ENCODE measurements at places on chromosomes 4 and X.

GRCh38 chr4:173522160-173522950 lies 7.7 kb downstream of the HAND2 start:
- peak; percentile 26 for DNase-seq

DNA sequence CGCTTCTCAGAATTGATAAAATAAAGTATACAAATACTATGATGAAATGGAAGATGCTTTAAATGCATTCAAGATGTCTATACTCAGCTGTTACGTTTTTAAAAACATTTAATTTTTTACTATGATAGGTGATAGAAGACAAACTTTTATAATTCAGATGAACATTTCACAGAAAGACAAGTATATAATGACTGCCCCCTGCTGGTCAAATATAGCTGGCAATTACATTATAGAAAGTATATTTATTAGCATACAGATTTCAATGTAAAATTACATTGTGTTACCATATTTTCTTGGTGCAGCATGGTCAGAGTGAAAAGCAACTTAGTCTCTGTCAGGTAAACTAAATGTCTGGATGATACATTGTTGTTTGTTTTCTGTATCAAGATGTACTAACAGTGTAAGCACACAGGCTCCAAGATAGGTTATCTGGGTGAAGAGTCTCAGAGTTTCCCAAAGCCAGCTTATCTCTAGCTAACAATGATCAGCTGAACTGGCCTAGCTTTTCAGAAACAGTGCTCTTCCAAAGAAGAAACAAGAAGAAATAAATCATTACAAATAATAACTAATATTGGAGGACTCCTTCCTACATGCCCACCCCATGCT lies 54.1 kb downstream of the SRPX start:
- peak; percentile 9 for DNase-seq

DNA sequence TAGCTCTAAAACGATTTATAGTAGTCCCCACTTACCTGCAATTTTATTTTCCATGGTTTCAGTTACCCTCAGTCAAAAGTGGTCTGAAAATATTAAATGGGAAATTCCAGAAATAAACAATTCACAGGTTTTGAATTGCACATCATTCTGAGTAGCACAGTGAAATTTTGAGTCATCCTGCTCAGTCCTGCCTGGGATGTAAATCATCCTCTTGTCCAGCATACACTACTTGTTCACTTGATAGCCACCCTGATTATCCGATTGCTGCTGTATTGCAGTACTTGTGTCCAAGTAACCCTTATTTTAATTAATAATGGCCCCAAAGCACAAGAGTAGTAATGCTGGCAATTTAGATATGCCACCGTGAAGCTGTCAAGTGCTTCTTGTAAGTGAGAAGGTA lies 23.5 kb upstream of the BDH2 start:
- no peak for DNase-seq

DNA sequence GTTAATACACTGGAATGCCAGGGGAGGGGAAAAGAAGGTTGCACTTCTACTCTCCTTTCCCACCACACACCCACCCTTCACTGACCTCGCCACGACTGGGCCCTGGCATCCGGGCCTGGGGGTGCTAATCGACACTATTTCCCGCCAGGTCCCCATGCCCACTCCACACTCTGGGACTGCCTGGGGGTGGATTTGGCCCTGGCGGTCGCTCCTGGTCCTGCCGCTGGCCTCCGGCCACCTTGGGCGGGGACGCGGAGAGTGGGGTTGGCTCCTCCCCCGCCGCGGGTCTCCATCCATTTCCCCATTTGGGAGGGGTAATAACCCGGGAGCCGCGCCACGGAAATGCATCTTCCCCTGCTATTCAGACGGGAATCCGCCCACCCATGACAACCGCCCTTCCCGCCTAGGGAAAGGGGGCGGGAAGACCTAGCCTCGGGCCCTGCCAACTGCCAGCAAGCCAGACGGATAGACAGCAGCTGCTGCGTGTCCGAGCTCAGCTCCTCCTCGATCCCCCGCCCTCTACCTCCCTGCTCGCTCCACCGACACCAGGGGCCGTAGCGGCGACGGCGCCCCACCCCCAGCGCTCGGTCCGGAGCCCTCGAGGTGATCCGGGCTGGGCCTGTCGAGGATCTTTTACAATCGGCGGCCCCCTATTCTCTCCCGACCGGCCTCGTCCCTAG lies 78.1 kb downstream of the RLIM start:
- DNase-seq: peak; percentile 66

GRCh38 chr4:29304595-29304994 lies 1415.6 kb upstream of the PCDH7 start:
- DNase-seq: no peak

- DNase-seq: no peak
Observed at GRCh38 chr4:41477181-41477905, 60.6 kb upstream of the LIMCH1 start.

DNA sequence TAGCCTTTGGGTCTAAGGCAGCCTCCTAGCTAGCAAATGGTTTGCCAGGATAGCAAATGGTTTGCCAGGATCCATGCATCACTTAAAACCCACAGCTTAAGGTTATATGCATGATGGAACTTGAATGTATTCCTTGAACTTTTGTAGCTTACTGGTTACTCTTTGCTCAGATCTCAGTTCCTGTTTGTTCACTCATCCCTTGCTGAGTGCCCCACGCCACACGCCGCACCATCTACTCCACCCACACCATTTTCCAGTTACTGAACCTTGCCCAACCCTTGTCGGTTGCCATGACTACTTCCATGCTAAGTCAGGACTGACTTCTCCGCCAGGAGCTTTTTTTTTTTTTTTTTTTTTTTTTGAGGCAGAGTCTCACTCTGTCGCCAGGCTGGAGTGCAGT lies 29.5 kb upstream of the XIAP start:
- peak; percentile 9 for DNase-seq

DNA sequence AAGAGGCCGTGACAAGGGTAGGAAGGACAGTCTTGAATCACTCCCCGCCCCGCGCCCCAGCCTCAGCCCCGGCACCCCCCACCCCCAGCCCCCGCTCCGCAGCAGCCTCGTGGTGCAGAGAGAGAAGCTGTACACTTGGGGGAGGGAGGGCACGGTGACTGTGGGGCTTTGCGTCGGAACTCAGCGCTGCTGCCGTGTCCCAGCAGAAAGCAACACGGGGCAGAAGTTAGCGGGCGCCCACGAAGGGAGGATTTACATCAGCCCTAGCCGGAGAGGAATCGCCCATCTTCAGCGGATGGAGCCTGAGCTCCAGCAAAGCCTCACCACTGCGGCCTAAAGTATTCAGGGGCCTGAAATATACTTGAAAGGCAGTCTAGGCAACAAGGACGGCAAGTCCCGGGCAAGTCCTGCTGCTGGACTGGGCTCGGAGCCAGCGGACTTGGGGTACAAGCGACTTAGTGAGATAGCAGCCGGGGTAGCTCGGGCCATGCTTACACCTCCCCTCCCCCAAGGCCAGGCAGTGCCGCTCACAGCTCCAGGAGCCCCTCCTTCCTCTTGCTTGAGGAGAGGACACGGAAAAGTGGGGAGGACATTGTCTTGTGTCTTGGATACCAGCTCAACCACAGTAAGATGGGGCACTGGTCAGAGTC lies 18.5 kb upstream of the OPN1LW start:
- DNase-seq: no peak

GRCh38 chr4:2497324-2497723 lies 28.4 kb downstream of the RNF4 start:
- DNase-seq: no peak

GRCh38 chr4:183409934-183410333 lies 34.5 kb upstream of the CDKN2AIP start:
- DNase-seq: no peak

- no peak for DNase-seq
Observed at GRCh38 chr4:183284965-183285364, 35.1 kb downstream of the CLDN22 start.

Data from NCI-H510A treated with DMSO at 0.1 percent for 48 hours (cell line).